ENCODE measurements at places on chromosomes 12 and 14.

DNA sequence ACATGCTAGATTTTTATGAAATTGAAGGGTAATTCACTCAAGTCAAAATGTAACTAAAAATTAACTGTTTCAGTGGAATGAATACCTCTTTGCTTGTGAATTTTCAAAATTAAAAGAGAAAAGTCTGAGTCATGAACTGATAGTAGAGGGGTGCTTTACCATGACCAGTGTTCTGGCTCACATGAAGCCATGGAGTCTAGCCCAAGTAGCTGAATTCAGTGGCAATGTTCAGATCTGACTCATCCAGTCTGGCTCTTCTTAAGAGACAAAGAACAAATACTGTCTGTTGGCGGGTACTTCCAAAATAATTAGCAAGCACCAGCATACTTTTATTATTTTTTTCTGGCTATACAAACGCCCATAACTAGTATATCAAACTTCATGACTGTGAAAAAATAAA, 366.3 kb upstream of the GARIN6 start:
- no peak for DNase-seq

- peak; percentile 43 for DNase-seq
Observed at GRCh38 chr14:33979613-33980276, 28.9 kb upstream of the EGLN3 start.

DNA sequence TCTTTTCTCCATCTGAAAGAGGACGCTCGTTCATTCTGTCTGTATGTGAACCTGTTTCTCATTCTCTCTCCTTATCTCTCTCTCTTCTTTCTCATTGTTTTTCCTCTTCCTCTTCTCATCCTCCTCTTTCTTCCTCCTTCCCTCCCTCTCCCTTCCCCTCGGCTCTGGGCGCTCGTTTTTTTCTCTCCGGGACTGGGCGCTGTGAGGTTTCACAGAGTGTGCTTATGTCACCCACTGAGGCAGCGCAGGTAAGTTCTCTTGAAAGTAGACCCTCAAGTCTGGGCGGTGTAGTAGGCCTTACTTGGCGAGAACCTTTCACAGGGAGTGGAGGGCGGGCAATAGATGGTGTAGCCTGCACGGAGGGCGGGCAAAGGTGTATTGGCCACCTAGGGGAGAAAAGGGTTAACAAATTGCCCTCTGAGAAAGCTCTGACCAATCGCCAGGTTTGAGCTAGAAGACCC, 4.5 kb upstream of the SIX1 start:
- DNase-seq, result no peak

DNA sequence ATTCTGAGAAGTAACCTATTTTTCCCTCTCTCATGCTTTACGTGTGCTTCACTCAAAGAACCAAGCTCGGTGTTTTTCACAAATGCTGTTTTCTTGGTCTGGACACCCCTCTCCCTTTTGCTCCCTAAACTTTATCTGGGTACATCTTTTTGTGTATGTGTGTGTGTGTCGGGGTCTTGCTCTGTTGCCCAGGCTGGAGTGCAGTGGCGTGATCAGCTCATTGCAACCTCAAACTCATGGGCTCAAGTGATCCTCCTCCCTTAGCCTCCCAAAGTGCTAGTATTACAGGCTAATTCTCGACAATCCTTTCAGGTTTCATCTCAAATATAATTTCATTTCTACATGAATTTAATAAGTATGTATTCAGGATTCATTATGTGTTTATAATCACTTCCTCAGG, 83.2 kb downstream of the PEBP1 start:
- no peak for DNase-seq

DNA sequence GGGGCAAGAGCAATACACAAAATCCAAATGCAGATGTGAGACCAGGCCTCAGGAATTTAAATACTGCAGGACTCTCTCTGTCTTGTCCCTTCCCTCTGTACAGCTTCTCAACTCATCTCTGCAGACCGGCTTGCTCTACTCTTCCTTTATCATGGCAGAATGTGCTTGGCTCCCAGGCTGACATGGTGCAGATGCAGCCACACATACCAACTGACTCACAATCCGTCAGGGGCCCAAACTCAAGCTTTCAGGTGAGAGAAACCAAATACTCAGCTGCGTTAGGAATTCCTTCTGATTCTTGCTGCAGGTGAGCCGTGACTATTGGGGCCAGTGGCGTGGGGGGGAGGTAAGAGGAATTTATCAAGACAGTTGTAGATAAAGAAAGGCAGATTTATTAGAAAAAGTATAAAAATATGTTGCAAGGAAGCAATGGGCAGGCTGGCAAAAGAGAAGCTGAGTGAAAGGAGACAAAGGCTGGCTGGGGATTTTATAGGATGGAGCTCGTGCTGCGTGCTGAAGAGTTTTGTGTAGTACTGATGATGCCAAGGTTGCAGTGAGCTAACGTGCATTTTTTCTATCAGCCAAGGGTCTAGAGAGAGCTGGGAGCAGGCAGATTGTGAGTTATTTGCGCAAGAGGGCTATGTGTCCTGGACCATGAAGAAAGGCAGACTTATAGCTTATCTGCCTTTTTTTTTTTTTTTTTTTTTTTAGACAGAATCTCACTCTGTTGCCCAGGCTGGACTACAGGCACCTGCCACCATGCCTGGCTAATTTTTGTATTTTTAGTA, 5.0 kb upstream of the LGALS3 start:
- no peak for DNase-seq

GRCh38 chr12:26143291-26143690, 18.5 kb upstream of the BHLHE41 start:
- no peak for DNase-seq

GRCh38 chr14:44564908-44565307, 57.8 kb upstream of the FSCB start:
- no peak for DNase-seq

DNA sequence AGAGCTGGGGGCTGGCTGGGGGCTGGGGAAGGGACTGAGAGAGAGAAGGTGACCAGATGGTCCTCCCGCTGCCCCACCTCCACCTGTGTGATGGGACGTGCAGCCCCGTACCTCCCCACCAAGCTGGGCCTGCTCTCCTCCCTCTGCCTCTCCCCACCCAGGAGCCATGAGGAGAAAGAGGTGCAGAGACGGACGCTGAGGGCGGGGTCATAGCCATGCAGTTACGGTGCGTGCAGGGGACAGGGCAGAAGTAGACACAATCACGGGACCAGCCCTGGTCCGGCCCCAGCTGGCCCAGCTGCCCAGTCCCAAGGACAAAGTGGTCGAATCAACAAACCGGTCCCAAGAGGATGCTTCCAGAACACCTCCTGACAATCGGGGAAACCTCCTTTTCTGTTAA, 33.2 kb downstream of the RFLNA start:
- no peak for DNase-seq

- peak; percentile 16 for DNase-seq
Observed at GRCh38 chr12:116236148-116236731, 41.3 kb downstream of the MED13L start.

- no peak for DNase-seq
Observed at GRCh38 chr14:90999299-90999698, 61.1 kb downstream of the RPS6KA5 start.

DNA sequence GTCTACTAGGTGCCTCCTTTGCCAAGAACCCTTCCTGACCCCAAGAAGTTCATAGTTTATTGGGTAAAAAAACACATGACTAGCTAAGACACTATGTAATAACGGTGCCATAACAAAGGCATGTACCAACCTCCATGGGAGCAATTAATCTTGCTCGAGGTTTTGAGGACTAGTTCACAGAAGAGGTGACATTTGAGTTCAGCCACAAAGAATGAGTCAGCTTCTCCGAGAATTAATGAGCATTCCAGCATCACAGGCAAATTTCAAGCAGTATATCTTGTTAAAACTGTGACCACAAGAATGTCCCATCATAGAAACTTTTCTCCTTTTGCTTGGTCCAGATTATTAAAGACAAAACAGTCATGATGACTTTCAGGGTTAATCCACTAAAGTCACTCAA, 113.0 kb upstream of the RAP1B start:
- DNase-seq, result peak; percentile 50

GRCh38 chr12:82973592-82973991, 286.9 kb downstream of the TMTC2 start:
- no peak for DNase-seq

- no peak for DNase-seq
Observed at GRCh38 chr12:55933799-55934742, 3.1 kb downstream of the DGKA start.

GRCh38 chr14:94888121-94888520, 118.2 kb upstream of the GSC start:
- no peak for DNase-seq

- no peak for DNase-seq
Observed at GRCh38 chr12:27246774-27247173, 2.7 kb downstream of the STK38L start.

DNA sequence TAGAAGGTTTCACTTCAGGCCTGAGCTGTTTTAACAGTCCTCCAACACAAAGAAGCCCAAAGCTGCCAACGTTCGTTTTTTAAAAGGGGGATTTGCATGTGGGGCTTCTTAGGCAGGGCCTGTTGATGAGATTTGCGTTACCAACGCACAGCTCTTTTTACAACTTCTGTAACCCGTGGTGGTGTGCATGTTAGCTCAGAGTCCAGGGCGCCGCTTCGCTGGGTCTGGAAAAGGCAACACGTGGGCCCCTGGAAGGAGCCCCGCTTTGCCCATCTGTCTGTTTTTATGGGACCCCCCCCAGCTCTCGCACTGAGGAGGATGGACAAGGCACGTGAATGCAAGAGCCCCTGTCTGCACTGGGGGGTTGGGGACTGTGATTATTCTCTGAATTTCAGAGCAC, 84.0 kb downstream of the ESR2 start:
- no peak for DNase-seq

GRCh38 chr14:105478398-105479251, 4.0 kb downstream of the CRIP2 start:
- DNase-seq, result no peak
